Right ventricle myocardium inferior (tissue), 1 donor: ENCODE measurements at places on chromosomes 7 and 10. TPM values are rescaled to one million over a fixed set of nuclear protein-coding genes. Genes with fewer than 3 reads are reported as not detected.

DNA sequence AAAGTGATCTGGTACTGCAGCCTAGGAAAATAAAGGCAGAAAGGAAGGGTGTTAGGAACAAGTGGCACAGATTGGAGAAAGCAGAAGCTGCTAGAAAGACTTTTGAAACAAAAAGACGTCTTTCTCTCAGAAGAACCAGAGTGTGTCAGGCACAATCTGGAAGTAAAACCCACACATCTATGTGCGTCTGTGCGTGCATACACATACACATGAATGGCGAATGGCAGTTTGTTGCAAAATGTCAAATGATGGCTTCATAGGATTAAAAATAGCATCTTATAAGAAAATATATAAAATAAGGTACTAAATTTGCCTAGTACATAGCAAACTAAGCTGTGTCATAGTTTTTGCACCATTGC lies 246.3 kb downstream of the CDK14 start:
- DNase-seq: no peak

GRCh38 chr7:71454981-71455380 lies 323.0 kb downstream of the GALNT17 start:
- no peak for DNase-seq

- DNase-seq: no peak
Observed at GRCh38 chr10:9895453-9895852, 1122.2 kb upstream of the CELF2 start.

DNA sequence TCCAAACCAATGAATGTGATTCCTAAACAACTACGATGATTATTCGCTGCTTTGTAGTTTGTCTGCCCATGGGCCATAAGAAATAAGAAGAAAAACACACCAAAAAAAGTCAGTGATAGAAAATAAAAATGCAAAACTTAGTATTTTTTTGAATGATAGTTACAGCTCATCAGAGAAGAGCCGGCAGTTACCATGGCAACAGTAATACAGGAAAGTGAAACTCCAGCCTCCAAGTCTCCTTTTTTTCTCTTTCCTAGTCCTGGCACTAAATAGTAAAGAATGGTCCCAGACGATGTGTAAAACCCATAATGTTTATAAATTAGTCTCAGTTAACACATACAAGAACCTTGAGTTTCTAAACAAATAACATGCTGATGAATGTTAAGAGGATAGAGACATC lies 21.6 kb upstream of the LHFPL3 start:
- DNase-seq: no peak

GRCh38 chr10:110836706-110837105 lies 35.0 kb upstream of the PDCD4 start:
- DNase-seq: no peak

DNA sequence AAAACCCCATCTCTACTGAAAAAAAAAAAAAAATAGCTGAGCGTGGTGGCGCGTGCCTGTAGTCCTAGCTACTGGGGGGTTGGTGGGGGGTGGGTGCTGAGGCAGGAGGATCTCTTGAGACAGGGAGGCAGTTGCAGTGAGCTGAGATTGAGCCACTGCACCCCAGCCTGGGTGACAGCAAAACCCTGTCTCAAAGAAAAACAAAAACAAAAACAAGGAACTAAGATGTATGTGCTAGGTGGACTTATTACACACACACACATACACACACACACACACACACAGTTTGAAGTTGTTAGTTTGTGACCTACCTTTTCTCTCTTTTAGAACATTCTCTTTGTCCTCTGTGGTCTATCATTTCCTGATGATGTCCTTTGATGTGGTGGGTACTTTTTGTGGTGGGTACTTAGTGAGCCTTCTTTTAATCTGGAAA lies 53.5 kb downstream of the EXOC6 start:
- no peak for DNase-seq

DNA sequence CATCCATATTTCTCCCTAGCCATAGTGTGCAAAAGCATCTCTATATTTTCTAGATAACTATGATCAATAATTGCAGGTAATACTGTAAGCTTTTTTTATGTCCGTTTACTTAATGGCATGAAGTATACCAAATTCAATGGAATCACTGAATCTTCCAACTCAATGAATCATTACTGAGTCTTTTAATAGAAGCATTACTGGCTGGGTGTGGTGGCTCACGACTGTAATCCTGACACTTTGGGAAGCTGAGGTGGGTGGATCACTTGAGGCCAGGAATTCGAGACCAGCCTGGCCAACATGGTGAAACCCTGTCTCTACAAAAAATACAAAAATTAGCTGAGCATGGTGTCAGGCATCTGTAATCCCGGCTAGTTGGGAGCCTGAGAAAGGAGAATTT lies 372.5 kb downstream of the BMPER start:
- no peak for DNase-seq

GRCh38 chr10:13189961-13190360 lies 28.6 kb downstream of the MCM10 start:
- DNase-seq: no peak

DNA sequence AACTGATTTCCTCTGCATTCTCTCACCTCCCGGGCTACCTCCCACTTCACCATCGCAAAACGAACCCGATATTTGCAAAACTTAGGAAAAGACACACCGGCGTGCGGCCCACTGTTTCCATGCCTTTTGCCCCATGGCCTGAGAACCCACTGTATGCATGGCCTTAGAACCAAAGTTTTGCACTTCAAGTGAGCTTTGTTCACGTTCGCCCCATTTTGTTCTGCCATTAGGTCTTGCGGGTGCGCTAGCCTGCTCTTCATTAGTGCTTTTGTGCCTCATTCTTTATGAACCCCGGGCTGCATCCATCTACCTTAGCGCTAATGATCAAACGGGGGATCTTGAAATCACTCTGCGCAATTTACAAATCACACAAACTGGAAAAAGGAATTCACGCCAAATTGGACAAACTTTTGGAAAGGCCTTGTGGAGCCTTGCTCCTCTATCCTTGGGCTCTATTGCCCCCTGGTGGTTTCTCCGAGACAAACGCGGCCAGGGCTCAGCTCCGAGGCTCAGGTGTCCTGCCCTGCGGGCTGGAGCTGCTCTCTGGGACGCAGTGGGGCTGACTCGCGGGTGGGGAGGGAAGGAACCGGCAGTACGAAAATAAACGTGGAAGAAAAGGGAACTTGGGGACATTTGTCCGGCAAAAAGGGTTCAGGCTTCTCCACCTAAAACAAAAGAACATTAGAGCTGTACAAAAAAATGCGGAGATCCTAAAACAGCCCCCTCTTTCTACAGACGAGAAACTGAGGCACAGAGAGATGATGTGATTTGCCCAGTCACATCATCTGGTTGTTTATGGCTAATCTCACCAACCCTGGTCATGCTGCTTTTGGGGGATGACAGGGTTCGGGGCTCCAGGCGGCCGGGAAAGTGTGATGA lies 300.4 kb upstream of the NFE2L3 start:
- DNase-seq: peak; percentile 85

- no peak for DNase-seq
Observed at GRCh38 chr10:110746254-110746826, 102.2 kb downstream of the RBM20 start.

DNA sequence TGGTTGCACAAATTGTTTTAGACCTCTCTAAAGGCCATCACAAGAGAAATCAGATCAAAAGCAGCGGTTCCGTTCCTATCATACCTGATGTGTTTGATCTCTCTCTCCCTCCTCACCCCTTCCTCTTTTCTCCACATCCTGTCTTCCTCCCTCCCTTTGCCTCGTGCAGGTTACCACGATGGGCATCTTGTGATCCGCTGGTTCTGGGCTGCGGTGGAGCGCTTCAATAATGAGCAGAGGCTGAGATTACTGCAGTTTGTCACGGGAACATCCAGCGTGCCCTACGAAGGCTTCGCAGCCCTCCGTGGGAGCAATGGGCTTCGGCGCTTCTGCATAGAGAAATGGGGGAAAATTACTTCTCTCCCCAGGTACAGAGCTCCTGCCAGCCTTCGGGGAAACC lies 28.5 kb upstream of the STK17A start:
- no peak for DNase-seq

DNA sequence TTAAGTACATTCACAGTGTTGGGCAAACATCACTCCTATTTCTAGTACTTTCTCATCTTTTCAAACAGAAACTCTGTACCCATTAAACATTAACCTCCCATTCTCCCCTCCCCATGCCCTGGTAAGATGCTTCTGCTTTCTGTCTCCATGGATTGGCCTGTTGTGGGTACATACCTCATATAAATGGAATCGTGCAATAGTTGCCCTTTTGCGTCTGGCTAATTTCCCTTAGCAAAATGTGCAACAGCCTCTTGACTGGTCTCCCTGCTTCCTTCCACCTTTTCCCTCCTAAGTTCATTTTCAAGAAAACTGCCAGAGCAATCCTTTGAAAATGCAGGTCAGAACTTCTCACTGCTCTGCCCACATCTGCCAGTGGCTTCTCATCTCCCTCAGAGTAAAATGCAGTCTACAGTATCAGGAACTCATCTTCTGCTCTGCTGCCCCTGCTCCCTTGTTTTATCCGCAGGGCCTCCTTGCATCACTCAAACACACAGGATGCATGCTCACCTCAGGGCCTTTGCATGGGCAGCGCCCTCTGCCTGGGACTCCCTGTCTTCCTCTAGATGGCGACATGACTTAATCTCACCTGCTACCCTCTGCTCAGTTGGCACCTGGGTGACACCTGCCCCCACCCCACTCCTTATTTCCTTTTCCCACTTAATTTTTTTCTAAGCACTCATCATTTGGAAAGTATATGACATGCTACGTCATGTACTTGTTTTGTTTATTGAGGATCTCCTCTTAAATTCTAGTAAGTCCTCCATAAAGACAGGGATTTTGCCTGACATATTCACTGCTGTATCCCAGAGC lies 44.3 kb upstream of the ECHDC3 start:
- no peak for DNase-seq

GRCh38 chr7:148623586-148624282 lies 33.2 kb downstream of the C7orf33 start:
- no peak for DNase-seq

GRCh38 chr10:59904426-59905065 lies 1.8 kb downstream of the CCDC6 start:
- DNase-seq: no peak

DNA sequence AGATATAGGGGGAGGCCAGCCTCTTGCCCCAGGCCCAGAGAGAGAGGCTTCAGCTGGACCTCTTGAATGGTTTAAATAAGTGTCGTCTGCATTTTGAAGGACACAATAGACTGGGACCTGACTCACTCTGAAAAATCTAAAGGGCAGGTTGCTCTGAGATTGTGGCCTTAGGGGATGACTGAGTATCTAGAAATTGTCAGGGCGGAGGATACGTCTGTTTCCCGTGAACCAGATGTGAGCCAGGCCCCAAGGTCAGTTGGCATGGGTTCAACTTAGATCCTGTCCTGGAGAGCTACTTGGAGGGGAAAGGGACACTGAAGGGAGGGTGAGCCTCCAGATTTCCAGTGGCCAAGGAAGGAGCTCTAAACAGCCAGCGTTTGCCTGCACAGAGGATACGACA lies 110.2 kb downstream of the CHN2 start:
- no peak for DNase-seq

DNA sequence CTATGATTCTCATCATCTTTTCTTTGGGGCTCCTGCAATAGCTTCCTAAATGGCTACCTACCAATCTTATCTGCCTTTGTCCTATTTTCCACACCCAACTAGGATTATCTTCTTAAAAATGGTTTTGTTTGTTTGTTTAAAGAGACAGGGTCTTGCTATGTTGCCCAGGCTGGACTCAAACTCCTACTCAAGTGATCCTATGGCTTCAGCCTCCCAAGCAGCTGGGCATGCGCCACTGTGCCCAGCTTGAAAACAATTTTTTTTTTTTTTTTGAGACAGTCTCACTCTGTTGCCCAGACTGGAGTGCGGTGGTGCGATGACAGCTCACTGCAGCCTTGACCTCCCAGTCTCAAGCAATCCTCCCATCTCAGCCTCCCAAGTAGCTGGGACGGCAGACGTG lies 14.9 kb downstream of the DNMBP start:
- no peak for DNase-seq

- DNase-seq: no peak
Observed at GRCh38 chr7:27210441-27211083, 10.7 kb upstream of the HOXA13 start.

GRCh38 chr7:90655566-90655965 lies 59.4 kb downstream of the CDK14 start:
- DNase-seq: no peak

DNA sequence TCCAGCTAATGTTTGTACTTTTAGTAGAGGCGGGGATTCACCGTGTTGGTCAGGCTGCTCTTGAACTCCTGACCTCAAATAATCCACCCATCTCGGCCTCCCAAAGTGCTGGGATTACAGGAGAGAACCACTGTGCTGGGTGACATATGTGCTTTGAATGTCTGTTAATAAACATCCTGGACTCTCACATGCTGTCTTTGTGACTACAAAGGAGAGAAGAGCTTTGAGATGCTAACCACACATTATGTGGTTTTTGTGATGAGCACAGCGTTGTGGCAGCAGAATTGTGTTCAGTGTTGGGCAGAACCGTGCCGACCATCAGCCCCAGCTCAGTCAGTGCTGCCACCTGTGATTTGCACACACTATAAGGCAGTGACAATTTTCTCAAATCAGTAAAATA lies 500.1 kb upstream of the KLF6 start:
- no peak for DNase-seq

GRCh38 chr7:74535951-74536356 lies 82.2 kb downstream of the GTF2IRD1 start:
- DNase-seq: no peak

GRCh38 chr7:99177165-99177564 lies 30.8 kb downstream of the KPNA7 start:
- no peak for DNase-seq

GRCh38 chr10:131271966-131272365 lies 39.6 kb downstream of the TCERG1L start:
- DNase-seq: no peak

GRCh38 chr7:22394739-22395138 lies 37.8 kb upstream of the RAPGEF5 start:
- no peak for DNase-seq

TYW1B gene
- 3.1 TPM for total RNA-seq

FBXO24 gene
- 0.41 TPM for total RNA-seq

TUBAL3 gene
- not detected for total RNA-seq

DENND11 gene
- 9.1 TPM for total RNA-seq
